Suppressor macrophage treated with lipopolysaccharide for 4 hours (primary cell): ENCODE measurements at places on chromosomes 4 and X.
A peak's percentile ranks its signal among the peaks of the same experiment; 100 is the strongest.

DNA sequence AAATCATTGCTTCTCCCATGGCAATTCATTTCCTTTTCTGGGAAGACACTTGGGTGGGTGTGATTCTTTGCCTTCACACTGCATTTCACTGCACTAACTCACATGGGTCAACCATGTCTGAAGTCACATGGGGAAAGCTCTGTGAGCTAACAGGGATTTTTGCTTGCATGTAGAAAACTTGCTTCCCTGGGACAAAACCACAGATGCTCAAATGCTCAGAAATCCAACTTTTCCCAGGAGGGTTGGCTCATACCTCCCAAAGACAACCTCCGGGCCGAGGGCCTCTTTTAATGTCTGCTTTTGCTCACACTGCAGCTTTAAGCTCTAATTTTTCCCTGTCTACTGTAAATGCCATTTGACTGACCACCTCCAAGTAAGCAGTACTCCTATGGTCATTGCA is 1695.2 kb downstream of the STIM2 start:
- DNase-seq, result no peak

DNA sequence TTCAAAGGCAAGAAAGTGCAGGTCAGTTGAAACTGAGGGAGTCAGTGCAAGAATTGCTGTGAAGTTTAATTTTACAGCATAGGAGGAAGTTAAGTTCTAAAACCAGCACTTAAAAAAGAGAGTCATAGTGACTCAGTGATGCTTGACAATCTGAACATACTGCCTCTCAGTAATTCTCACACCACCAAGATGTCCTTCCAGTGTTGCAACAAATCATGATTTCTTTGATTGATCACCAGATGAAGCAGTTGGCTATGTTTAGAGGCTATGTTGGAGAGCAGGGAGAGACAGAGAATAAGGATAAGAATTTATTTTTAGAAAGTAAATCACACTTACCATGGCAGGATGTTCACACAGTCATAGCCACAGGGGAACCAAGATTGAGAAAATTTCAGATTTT is 13.2 kb downstream of the TRIM2 start:
- DNase-seq, result peak; percentile 61

GRCh38 chrX:30181353-30181752 is 34.0 kb upstream of the MAGEB2 start:
- DNase-seq, result no peak

- DNase-seq, result no peak
Observed at GRCh38 chr4:17109126-17109525, 210.7 kb upstream of the LDB2 start.

GRCh38 chr4:62407534-62407933 is 1207.4 kb downstream of the ADGRL3 start:
- peak; percentile 14 for DNase-seq

GRCh38 chr4:78940752-78941151 is 1.5 kb upstream of the PAQR3 start:
- DNase-seq, result no peak

DNA sequence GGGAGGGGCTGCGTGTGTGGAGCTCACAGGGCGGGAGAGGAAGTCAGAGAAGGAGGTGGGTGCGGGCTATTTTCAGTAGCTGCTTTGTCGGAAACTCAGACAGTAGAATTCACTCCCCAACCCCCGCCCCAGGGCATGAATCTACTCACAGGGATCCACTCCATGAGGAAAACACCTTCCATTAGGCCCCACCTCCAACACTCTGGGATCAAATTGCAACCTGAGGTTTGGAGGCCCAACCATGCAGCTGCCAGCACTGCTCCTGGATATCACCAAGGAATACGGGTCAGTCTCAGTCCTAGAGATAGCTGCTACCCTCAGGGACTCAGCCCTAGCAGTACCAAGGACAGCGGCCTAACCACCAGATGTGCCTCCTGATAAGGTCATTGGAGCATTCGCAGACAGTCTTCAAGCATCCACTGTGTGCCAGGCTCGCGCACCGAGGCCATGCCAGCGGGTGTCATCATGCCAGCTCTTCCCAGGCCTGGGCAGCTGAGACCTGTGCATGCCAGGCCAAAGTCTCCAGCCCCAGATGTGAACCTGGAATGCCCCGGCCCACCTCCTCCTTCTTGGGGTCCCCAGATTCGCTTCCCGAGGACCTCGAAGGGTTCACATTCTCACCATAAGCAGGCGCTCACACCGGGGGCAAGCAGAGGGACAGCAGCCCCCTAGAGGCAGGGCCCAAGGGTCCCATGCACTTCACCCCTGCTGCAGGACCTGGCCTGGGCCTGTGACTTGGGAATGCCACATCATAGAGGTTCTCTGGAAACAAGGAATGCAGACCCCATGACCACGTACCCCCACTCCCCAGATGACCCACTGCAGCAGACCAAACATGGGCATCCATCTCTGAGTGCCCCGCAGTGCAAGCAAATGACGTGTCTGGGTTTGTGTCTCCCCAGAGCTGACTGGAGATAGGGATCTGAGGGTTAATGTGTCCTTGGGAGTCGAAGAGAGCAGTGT is 102.3 kb downstream of the ADRA2C start:
- DNase-seq, result no peak

GRCh38 chr4:138052806-138053632 is 189.1 kb downstream of the SLC7A11 start:
- no peak for DNase-seq

DNA sequence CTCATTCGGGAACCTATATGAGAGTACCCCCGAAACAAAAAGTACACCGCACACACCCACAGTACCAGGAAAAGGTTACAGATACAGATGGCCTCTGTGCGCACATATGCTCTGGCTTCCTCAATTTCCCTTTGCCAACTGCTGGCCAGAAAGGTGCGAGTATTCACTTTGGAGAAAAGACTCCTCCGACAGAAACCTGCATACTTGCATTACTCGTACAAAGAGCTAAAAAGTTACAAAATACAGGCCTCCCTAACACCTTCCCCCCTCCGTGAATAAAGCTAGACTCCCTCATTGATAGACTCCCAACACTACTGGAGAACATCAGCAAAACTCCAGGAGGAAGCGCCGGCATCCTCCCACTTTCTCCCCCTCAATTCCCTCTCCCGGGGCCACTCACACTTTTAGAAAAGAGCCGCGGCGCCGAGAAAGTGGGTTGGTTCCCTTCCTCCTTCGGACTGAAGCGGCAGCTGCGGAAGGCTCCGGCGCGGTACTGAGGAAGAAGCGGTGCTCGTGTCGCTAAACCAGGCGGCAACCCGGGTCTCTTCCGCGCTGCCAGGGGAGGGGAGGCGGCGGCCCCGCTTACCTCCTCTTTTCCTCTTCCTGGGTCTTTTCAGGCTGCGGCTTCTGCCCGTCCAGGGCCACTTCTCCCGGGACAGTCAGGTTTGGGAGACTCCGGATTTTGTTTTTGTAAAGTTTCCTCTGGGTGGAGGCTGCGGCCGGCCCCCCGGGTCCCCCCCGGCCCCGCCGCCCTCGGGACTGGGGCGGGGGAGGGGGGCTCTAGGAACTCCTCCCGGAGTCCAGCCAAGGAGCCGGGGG is 1.1 kb downstream of the FBXW7 start:
- DNase-seq, result peak; percentile 79

- no peak for DNase-seq
Observed at GRCh38 chr4:34432706-34433105, 1811.6 kb downstream of the ARAP2 start.

DNA sequence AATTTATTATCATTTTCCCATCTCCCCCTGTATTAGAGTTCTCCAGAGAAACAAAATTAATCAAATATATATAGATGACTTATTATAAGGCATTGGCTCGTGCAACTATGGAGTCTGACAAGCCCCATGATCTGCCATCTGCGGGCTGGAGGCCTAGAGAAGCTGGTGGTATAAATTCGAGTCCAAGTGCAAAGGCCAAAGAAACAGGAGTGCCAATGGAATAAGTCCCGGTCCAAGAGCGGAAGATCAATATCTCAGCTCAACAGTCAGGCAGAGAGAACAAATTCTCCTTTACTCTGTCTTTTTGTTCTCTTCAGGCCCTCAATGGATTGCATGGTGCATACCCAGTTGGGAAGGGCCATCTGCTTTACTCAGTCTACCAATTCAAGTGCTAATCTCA is 178.8 kb downstream of the NWD2 start:
- no peak for DNase-seq

DNA sequence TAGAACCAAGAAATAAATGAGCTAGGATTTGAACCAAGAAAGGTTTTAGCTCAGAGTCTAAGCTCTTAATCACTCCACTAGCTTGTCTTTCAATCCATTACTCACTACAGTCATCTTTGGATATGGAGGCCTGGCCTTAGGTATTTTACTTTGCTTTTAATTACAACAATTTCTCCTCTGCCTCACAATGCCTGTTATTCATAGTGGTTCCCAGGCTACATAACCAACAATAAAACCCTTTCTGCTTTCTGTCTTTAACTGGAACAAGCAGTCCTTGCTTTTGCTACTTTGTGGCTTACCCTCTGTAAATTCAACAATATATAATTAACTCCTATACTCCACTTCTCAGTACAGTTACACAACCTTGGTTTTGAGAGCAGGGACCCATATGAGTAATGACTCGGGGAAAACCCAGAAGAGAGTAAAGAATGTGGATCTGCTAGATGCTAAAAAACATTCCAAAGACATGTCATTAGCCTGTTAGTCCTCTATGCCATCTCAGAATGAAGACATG is 94.7 kb upstream of the NAP1L5 start:
- DNase-seq, result peak; percentile 75

- no peak for DNase-seq
Observed at GRCh38 chr4:157898836-157899605, 273.8 kb downstream of the GASK1B start.

- no peak for DNase-seq
Observed at GRCh38 chr4:90992213-90992612, 865.0 kb downstream of the CCSER1 start.

- DNase-seq, result no peak
Observed at GRCh38 chr4:142347241-142347640, 498.9 kb downstream of the INPP4B start.

DNA sequence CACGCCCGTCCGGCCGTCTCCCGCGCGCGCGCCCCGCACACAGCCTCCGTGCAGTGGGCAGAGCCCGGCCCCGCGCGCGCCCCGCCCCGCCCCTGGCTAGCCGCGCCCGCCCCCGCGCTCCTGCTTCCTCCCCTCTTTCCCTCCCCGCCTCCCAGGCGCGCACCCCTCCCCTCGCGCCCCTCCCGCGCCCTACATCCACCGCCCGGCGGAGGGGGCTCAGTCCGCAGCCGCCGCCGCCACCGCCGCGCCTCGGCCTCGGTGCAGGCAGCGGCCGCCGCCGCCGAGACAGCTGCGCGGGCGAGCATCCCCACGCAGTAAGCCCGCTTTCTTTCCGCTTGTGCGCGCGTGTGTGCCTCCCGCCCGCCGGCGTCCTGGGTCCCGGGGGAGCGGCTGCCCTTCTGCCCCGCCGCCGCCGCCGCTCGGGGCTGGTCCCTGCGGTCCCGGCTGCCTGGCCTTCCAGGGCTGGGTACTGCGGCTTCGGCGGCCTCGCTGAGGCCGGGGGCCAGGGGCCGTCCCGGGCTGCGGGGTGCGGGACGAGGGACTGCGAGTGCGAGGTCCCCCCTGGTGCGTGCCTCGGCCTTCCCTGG is at the start of gene FHL1:
TSS of gene FHL1 (plus strand) at position 219 of the 587 bp plus-strand sequence.
- DNase-seq, result peak; percentile 17
